KG1 (cell line): ENCODE measurements at places on chromosomes 1 and 21.

- no peak for DNase-seq
Measured at GRCh38 chr1:197137322-197137721, 9.1 kb downstream of the ASPM start.

DNA sequence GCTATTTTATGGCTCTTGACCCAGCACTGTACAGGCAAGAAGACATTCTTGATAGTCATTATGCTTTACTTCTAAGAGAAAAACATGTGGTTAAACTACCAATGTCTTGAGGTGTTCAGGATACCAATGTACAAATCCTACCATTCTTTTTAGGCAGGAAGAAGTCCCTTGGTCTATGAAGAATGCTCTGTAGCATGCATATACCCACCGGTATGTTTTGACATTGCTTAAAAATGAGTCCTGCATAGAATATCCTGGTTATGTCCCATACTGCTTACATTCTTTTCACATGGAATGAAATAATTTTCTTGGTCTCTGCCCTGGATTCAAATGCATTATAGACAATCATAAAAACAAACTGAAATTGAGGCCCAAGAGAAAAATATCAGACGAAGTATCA lies 4.8 kb downstream of the KRTAP27-1 start:
- DNase-seq = no peak

DNA sequence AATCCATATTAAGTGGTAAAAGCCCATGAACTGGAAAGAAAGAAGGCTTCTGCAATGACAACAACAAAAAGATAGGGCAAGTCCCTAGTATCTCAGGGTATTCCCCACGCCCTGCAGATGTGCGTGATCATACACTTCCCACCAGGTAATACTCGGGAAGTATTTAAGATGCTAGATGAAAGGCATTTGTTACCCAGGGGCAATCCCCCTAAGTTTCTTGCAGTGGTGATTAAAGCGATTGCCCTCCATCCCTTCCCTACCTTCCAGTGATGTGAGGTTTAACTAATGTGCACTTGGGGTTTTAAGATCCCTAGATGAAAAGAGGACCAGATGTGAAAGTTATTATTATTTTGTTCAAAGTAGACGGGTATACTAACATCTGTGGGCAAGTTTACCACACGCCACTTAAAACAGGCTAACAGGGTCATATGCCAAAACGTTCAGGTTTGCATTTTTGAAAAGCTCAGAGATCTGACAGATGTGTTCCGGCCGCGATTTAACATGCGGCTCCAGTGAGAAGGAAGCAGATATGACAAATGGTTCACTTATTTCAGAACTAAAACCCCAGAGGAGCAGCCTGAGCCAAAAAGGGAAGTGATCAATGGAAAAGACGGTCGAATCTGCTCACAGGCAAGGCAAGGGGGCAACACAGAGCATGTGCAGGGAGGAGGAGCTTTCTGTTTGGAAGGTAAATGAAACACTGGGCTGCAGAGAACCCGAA lies 17.4 kb downstream of the TIAM1 start:
- no peak for DNase-seq

DNA sequence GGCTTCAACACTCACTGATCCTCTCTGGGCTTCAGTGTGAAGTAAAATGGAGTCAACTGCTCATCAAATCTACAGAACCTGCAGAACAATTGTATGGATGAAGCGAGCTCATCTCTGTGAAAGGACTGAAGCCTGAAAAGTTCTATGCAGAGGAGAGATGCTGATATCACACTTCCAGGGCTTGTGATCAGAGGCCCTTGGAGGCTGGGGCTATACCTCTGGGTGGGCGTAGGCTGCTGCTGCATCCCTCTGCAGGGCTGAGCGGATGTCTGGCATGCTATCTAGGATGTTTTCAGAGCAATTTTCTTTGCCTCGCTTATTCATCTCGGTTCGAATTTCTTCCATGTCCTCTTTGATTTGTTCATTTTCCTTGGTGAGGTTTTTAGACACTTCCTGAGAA lies 17.6 kb downstream of the OLFML2B start:
- DNase-seq = no peak

GRCh38 chr1:113999233-113999632 lies 20.0 kb downstream of the OLFML3 start:
- DNase-seq = no peak
